ENCODE measurements at places on chromosomes 7 and 10.

- DNase-seq, result no peak
Observed at GRCh38 chr10:124072541-124072940, 20.9 kb downstream of the CHST15 start.

DNA sequence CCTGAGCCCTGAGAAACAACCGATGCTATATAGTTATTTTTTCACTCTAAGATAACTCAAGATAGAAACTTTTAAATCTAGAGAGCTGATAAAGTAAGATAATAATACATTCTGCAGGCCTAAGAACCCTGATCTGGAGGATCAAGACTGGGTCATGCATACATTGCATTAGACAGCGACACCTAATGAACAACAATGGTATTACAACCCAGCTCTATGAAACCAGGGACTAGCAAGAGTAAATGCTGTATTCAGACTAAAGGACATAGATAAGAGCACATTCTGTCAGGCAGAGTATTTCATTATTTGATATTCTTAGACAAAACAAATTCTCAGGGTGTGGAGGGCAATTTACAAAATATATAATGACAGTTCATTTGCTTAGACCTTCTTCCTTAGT, 148.6 kb downstream of the GRK5 start:
- DNase-seq, result no peak

GRCh38 chr7:129434675-129435318, 565 bp downstream of the STRIP2 start:
- DNase-seq, result no peak

GRCh38 chr7:92678291-92678920, 88.2 kb upstream of the FAM133B start:
- DNase-seq, result peak; percentile 66

GRCh38 chr10:124743191-124744101, 732 bp downstream of the FAM53B start:
- DNase-seq, result no peak

- no peak for DNase-seq
Observed at GRCh38 chr10:35372329-35372728, 36.0 kb downstream of the CCNY start.

GRCh38 chr7:28222636-28223035, 42.0 kb upstream of the JAZF1 start:
- no peak for DNase-seq

GRCh38 chr10:28839600-28840007, 162.3 kb downstream of the BAMBI start:
- DNase-seq, result no peak

All from NCI-H1930 (cell line).